NCI-H2081 (cell line): ENCODE measurements at places on chromosomes 1 and 21.

DNA sequence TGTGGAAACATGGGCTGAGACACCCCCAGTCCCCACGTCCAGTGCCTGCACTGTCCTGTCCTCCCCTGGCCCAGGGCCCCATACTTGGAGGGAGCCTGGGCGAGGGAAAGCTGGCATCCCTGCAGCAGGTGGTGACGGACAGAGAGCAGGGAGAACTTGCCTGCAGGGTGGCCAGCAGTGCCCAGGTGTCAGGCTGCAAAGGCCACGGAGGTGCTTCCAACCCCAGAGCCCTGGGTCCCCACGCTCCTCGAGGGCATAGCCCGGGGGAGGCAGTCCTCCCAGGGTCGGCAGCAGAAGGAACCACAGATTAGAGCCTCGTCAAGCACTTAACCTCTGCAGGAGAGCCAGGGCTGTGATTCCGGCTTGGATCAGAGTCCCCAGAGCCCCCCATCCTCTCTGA, 77.5 kb downstream of the ARHGEF16 start:
- DNase-seq: no peak

DNA sequence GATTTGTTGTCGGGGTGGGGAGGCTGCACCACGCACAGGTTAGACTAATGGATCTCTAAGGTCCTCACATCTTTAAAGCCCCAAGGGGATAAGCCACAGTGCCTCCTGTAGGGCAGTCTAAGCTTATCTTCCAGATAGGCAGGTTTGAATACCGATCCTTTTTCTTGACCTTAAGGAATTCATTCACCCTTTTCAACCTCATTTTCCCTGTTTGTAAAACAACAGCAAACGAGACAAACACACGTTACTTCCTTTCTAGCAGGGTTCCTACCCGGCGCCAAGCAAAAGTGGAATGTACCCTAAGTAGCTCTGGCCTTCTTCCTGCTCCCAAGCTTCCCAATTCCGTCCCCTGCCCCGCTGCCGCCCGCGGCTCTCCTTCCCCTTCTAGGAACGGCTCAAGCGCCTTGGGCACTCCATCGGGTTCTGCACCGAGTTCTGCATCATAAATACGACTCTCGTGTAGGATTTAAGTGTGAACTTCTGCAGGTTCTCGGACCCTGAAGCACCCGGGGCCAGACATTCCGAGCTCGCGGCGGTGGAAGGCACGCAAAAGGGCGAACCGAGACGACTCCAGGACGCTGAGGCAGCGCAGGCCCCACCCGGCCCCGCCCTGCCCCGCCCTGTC, 548 bp upstream of the CDC20 start:
- DNase-seq: peak; percentile 43

- DNase-seq: no peak
Measured at GRCh38 chr1:90443354-90443753, 273.7 kb downstream of the BARHL2 start.

GRCh38 chr1:208479435-208479834, 235.3 kb upstream of the PLXNA2 start:
- DNase-seq: no peak

DNA sequence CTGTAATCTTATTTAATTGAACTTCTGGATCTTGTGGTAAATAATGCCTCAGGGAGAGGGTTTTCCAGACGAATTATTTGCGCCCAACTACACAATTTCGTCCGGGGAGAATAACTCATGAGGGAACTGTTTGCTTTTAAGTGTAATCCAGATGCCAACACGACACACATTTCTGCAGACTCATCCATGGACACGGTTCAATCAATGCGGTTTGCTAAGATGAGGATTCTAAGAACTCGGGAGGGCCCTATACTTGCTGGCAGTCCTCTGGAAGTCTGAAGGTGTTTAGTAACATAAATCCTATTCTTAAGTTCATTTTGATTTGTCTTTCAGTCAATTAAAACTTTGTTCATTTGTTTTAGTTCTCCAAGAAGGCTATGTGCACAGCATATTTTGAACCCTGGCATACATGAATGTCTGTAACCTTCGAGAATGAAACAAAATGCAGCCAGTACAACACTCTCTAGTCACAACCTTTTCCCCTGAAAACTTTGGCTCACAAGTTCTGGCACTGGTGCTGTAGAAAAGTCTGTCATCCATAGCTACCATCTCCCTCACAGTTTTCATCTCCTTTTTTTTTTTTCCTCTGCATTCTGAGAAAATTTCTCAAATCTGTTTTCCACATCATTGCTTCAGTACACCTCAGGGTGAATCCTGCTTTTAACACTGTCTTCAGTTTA, 38.8 kb downstream of the DIPK1A start:
- no peak for DNase-seq

GRCh38 chr1:62840555-62840954, 56.6 kb downstream of the ATG4C start:
- DNase-seq: no peak

GRCh38 chr1:244450597-244451538, 841 bp downstream of the ADSS2 start:
- peak; percentile 8 for DNase-seq
